D341Med (cell line): ENCODE measurements at places on chromosomes 16 and 17.

DNA sequence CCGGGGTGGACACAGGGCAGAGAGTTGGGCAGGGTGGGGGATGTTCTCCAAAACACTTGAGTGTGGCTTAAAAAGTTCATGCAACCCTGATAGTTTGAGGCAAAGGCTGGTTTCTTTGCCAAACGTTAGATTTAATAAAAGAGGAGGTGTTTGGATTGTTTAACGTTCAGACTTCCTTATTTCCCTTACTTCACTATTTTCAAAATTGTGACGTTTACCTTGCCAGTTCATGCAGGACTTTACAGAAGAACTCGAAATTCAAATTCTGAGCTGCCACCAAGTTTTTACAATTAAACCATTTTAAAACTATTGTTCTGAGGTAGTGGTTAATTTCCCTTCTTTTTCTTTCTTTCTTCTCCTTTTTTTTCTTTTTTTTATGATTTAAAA lies 5.5 kb downstream of the SEC14L1 start:
- no peak for DNase-seq

GRCh38 chr16:67713647-67714273 lies 5.4 kb downstream of the GFOD2 start:
- DNase-seq = no peak

- DNase-seq = no peak
Measured at GRCh38 chr16:66824006-66824405, 6.8 kb downstream of the NAE1 start.

DNA sequence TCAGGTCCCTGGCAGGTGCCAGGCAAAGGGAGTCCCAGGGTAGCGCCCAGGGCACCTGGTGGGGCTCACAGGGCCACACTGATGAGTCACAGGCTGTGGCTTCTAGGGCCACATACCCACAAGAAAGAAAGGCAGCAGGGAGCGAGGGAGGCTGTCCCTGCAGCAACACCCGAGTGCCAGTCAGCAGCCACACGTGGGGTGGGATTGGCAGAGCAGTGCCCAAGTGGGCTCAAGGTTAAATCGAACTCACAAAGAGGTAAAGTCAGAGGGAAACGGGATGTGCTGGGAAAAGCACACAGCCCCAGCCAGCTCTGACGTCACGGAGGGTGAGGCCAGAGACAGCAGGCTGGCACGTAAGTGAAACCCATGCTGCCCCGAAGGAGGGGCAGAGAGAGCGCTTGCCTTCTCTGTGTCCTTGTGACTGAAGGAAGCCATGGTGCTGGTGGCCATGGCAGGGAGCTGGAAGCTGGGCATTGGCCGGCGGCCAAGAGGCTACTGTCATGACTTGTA lies 33.8 kb downstream of the FA2H start:
- DNase-seq = no peak

DNA sequence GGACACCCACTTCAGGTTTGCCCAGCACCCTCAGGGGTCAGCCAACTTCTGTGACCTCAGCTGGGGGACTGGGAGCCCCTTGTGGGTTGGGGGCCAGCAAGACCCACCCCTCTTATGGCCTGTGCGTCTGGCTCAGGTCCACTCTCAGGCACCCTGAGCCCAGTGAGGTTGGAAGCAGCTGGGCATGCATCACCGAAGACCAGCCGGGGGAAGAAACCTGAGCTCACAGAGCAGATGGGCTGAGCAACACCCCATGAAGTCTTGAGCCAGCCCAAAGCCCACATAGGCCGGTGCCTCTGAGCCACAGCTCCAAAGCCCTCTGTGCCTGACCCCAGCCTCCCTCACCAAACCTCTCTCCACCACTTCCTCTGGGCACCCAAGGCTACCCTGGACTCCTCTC lies 166.7 kb downstream of the RBFOX3 start:
- DNase-seq = no peak
